ENCODE measurements at places on chromosomes 6 and 20.
A peak's percentile ranks its signal among the peaks of the same experiment; 100 is the strongest.

- no peak for DNase-seq
Observed at GRCh38 chr6:145036848-145037567, 698.3 kb downstream of the EPM2A start.

DNA sequence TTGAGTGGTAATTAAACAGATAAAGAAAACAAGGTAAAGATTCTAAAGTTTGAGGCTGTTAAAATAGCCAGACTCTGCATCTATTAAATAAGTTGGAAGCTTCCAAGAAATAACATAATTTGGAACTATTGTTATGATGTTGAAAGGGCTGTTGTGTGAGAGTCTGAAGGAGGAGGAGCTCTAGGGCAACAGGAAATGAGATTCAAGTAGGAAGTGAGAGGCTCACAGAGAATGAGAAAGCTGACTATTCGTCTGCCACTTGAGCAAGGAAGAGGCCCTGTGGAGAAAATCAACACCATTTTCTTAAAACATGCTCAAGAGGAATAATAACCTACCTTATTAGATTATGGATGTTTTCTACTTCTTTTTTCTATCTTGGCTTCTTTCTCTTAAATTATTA lies 185.2 kb downstream of the SLC24A3 start:
- no peak for DNase-seq

GRCh38 chr20:51631011-51631950 lies 88.8 kb upstream of the NFATC2 start:
- DNase-seq, result peak; percentile 86

DNA sequence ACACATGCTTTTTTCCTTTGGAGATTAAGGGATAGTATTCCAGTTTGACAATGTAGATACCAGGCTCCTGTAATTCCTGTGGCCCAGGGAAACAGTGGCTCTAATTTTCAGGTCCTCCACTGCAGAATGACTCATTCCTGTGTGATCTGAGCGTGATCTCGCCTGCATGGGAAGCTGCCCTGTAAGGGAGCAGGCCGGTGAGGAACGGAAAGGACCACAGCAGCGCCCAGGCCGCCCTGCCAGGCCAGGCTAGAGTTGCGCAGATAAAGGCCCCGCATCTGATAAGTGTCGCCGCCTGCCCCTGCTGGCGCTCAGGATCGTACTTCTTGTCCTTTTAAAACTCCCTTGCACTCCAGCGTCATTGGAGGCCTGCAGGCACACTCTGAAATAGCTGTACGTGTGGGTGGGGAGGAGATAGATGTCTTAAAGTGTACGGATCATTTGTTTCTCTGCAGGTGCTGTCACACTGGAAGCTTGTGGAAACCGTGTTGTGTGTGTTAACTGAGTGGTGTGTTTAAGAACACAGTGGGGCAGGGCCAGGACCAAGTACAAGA lies 60.7 kb downstream of the SYNJ2 start:
- peak; percentile 82 for DNase-seq

DNA sequence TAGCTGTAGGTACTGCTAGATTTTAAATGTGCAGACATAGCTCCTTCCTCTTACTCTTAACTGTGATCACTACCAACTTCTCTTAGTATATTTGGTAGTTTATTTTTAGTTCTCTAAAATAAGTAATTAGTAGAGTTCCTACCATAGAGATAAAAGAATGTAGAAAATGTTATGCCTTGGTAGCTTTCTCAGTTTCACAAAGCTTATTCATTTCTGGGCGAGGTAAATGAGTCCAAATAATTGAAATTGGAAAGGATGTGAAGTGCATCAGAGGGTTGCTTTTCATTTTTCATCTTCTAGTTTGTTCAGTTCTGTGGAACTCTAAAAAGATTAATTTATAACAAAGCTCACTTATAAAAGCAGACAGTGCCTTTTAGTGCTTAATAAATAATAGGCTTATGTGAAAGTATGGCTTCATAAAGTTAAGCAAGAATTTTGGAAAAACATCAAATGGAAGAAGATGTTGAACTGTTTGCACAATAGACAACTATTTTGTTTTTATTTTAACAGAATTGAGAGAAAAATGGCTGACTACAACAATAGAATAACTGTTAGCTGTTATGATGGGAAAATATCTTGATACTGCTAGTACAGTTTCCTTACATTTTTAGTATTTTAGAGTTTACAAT lies 303.7 kb downstream of the UTRN start:
- no peak for DNase-seq

GRCh38 chr6:39417440-39417839 lies 94.9 kb upstream of the KCNK16 start:
- DNase-seq, result no peak

DNA sequence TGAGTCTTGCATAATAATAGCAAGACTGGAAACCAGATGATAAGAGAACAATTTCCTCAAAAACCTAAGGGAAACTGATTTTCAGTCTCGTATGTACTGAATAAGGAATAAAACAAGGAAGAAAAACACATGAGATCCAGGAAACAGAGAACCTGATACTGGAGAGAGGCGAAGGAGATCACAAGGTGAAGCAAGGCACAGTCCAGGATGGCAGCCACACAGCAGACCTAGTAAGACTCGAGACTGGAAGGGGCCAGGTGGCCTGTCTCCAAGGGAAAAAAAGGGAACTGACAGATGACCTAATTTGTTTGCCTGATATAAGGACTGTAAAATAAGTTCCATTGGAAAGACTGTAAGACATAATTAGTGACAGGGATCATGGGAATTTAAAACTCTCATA lies 71.1 kb downstream of the TASP1 start:
- DNase-seq, result no peak

GRCh38 chr20:4949833-4950178 lies 51.5 kb downstream of the SLC23A2 start:
- DNase-seq, result no peak

- DNase-seq, result no peak
Observed at GRCh38 chr6:44957156-44957555, 371.0 kb upstream of the RUNX2 start.

DNA sequence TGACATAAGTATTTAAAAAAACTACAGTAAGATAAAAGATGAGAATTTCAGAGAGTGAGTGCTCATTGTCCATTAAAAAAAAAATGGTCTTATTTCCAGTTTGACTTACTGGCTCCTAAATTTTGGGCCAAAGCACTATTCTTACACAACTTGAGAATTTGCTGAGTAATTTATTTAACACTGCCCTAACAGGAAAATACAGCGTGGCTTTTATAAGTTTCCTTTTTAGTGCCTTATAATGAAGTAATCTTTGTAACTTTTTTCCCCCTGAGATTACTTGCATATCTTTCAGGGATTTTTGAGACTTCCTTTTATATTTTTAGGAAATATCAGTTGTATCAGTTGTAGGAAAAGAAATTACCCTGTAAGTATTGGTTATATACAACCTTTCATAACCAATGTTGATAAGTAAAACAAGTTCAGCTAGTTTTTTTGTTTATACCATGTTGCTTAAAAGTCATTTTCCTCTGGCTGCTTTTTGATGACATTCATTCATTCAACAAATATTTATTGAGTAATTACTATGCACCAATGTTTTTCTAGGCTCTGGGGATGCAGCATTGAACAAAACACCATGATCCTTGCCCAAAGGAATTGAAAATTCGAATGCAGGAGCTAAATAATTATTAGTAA lies 106.4 kb upstream of the SGK1 start:
- no peak for DNase-seq

DNA sequence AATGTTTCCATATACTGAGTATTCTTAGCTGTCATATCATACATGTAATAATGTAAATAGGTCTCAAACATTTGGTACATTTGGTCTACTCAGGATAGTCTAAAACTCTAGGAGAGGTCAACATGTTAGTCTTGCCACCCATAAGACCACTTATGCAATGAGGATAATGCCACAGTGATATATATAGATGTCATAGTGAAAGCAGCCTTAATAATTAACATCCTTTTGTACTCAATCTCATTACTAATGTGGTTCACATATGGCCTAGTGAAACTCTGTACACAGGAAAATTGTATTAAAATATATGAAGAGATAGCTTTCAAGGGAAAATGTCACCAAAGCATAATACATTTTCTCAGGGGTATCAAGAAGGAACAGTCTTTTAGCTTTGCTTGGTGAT lies 577.9 kb downstream of the TFAP2B start:
- no peak for DNase-seq

GRCh38 chr6:56914798-56915658 lies 39.9 kb upstream of the BEND6 start:
- no peak for DNase-seq

DNA sequence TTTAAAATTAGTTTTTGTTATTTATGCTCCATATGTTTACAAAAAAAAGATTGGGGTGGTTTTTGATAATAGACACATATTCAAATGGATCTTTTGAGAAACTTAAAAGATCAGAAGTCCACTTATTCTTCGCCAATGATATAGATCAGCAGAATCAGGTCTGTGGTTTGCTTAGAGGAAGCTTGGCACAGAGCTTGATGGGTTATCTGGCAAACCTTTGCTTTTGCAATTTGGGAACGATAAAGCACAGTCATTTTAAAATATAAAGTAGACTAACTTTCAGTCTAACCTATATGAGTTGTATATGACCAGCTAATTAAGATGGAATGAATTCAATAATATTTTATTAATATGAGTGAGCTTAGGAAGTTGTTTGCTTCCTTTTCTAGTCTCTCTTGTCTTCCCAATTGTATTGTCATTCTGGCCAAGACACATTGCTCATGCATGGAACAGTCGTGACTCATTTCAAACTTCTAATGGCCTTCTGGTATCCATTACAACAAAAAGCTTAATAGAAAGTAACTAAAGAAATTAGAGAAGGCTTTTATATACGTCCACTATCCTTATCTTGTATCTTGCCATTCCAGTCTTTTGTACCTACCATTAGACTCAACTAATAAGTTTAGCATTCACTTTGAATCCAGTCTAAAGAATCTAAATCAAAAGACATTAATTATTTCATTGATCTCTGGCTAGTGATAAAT lies 118.7 kb downstream of the TBX18 start:
- no peak for DNase-seq

- DNase-seq, result no peak
Observed at GRCh38 chr6:117918454-117918853, 11.4 kb downstream of the SLC35F1 start.

DNA sequence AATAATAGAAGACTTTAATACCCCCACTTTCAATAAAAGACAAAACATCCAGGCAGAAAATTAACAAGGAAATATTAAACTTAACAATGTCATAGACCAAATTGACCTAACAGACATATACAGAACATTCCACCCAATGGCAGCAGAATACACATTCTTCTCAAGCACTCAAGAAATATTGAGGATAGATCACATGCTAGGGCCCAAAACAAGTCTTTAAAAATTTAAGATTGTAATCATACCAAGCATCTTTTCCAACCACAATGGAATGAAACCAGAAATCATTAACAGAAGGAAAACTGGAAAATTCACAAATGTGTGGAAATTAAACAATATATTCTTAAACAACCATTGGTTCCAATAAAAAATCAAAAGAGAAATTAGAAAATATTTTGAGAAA lies 161.0 kb downstream of the COL12A1 start:
- DNase-seq, result no peak

DNA sequence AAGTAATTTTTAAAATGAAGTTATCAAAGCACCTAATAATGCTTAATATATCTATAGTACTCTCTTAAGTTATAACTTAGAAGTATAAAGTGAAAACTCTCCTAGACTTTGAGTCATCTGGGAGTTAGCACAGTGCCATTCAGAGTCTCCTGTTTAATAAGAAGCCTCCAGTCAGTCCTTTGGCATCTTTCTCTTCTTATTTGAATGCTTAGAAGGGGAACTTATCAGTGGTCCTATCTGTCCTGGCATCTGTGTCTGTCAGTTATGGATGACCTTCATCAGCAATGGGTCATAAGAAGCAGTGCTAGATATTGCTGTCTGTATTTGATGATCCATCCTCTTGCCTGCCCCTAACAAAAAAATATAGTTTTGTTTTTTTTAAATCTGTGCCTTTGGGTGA lies 15.2 kb downstream of the TMEM200A start:
- no peak for DNase-seq

DNA sequence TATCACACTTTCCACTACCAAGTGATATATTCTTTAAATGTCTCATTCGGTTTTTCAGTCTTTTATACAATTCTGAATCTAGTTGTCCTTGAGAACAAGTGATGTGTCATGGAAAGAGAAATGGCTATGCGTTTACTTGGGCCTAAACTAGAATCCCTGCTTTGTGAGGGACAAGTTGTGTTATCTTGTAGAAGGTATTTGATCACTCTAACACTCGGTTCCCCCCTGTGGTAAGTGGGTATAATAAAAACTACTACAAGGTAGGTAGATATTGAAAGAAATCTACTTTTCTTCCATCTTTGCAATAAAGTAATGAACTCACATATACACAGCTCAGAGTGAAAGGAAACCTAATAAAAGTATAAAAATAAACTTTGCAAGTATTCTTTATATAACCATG lies 108.9 kb downstream of the MANEA start:
- no peak for DNase-seq

DNA sequence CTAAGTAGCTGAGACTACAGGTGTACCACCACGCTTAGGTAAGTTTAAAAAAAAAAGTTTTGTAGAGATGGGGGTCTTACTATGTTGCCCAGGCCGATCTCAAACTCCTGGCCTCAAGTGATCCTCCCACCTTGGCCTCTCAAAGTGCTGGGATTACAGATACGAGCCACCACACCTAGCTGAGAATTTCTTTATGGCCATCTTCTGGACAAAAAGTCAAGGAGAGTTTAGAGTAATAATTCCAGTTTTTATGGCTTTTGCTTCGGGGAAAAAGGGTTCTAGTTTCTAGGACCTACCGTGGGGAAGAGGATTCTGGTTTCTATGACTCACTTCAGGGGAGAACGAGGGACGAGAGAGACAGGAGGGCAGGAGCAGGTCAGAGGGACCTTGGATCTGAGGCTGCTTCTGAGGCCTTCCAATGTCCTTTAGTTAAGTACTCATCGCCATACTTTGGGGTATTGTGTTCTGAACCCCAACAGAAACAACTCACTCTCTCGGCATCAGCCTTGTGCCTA lies 69.3 kb upstream of the IER3 start:
- no peak for DNase-seq

GRCh38 chr6:95093154-95093553 lies 484.2 kb upstream of the MANEA start:
- DNase-seq, result no peak

DNA sequence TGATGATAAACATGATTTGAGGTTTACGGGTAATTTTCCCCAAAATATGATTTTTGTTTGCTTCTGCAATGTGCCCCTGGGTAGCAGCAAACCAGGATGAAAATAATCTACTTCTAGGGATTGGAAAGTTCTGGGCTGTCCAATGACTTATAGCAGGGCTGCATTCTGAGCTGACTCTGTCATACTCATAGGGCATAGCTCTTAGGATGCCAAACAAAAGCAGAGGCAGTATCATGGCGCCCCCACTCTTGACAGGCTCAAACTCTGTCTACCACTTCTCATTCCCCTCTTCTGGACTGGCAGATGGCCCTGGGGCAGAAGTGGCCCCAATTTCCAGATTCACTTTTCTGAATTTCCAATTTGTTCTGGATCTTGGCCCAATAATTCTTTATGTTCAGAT lies 10.3 kb downstream of the SERPINB1 start:
- no peak for DNase-seq

- DNase-seq, result no peak
Observed at GRCh38 chr6:164130151-164130550, 715.6 kb downstream of the QKI start.

GRCh38 chr6:151914484-151914883 lies 107.0 kb downstream of the ESR1 start:
- DNase-seq, result peak; percentile 87

- no peak for DNase-seq
Observed at GRCh38 chr20:37350649-37351574, 5.0 kb downstream of the SRC start.
